ENCODE measurements at places on chromosomes 4 and X. TPM values are rescaled to one million over a fixed set of nuclear protein-coding genes. Genes with fewer than 3 reads are reported as not detected.

ZAR1 gene
- not detected for total RNA-seq

GRCh38 chrX:29948653-29949052 is 266.7 kb upstream of the MAGEB2 start:
- no peak for DNase-seq
- H3K4me1 ChIP-seq = no peaks in the 10 kb centered on the region
- no peaks in the 10 kb centered on the region for H3K27me3 ChIP-seq
- H3K36me3 ChIP-seq = no peaks in the 10 kb centered on the region
- no peak overlapping the region for H3K4me3 ChIP-seq

DNA sequence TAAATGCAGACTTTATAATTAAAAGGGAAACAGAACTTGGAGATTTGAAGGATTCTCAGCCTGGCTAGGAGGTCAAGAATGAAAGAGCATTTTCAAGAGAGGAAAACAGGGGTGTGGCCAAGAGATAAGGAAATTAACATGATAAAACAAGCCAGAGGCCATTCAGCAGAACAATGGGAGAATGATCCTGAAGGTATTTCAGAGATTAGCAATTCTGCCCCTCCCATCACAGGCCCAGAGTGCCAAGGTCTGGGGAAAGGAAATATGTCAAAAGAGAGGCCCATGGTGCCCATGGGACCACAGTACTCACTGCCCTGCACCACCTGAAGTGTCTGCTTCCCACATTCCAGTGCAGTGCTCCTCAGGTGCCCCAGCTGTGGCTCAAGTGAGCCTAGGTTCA is 188.5 kb upstream of the STS start:
- no peaks in the 10 kb centered on the region for H3K27me3 ChIP-seq
- H3K36me3 ChIP-seq = no peaks in the 10 kb centered on the region
- no peak for DNase-seq
- H3K4me1 ChIP-seq = no peaks in the 10 kb centered on the region
- no peak overlapping the region for H3K27ac ChIP-seq
- no peak overlapping the region for H3K4me3 ChIP-seq

GRCh38 chrX:123749643-123750042 is 16.8 kb upstream of the THOC2 start:
- no peaks in the 10 kb centered on the region for H3K36me3 ChIP-seq
- H3K27ac ChIP-seq = no peak overlapping the region
- no peaks in the 10 kb centered on the region for H3K4me1 ChIP-seq

- peak overlapping the region; percentile 51 for H3K4me3 ChIP-seq
- DNase-seq = no peak
- no peaks in the 10 kb centered on the region for H3K27me3 ChIP-seq
- peaks cover 8% of the 10 kb centered on the region for H3K4me1 ChIP-seq
- peak overlapping the region; percentile 70 for H3K27ac ChIP-seq
Measured at GRCh38 chrX:54529151-54529550, 868 bp upstream of the GNL3L start.

- H3K36me3 ChIP-seq = no peaks in the 10 kb centered on the region
- H3K4me3 ChIP-seq = no peak overlapping the region
- no peak overlapping the region for H3K27ac ChIP-seq
- no peaks in the 10 kb centered on the region for H3K27me3 ChIP-seq
- no peak for DNase-seq
Measured at GRCh38 chr4:40562208-40562607, 67.5 kb downstream of the RBM47 start.

RTL9 gene
- total RNA-seq = 0.21 TPM

DNA sequence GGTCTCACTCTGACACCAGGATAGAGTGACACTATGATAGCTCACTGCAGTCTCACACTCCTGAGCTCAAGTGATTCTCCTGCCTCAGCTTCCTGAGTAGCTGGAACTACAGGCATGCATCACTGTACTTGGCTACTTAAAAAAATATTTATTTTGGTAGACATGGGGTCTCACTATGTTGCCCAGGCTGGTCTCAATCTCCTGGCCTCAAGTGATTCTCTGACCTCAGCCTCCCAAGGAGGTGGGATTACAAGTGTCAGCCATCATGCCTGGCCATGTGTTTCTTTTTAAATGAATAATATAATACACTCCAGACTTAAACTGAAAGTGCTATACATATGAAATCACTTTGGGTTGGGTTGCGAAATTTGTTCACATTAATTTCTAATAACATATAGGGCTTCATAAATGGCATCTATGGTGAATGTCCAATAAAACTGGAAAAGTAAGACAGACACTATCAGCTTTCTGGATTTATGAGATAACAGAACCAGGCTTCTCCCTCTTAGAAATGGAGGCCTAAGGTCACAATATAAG is 48.0 kb downstream of the SEC24D start:
- no peak overlapping the region for H3K4me3 ChIP-seq
- no peak overlapping the region for H3K27ac ChIP-seq
- H3K27me3 ChIP-seq = no peaks in the 10 kb centered on the region
- no peak for DNase-seq
- no peaks in the 10 kb centered on the region for H3K36me3 ChIP-seq

RADX gene
- 5.2 TPM for total RNA-seq

GRCh38 chrX:47047989-47048388 is 30.3 kb upstream of the RGN start:
- H3K36me3 ChIP-seq = no peaks in the 10 kb centered on the region
- no peak overlapping the region for H3K27ac ChIP-seq
